ENCODE measurements at places on chromosomes 1 and 21.

GRCh38 chr21:27257908-27258556, 291.1 kb upstream of the ADAMTS5 start:
- DNase-seq = no peak

GRCh38 chr1:56585985-56586384, 6.6 kb upstream of the PLPP3 start:
- DNase-seq = no peak

DNA sequence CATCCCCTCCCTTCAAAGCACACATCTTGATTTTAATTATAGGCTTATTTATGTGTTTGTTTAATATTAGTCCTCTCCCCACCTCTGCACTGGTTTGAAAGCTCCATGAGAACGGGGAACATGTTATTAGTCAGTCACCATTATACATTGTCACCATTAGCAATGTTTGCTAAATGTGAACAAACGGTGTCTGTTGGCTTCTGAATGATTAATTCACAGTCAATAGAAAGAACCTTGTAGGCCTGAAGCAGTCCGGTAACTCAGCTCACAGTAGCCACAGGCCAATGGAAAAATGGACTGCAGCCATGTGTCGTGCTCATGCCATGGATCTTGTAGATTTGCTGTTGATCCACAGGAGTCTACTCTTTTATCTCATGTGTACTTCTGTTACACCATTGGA, 49.7 kb upstream of the NHLH2 start:
- DNase-seq = no peak

DNA sequence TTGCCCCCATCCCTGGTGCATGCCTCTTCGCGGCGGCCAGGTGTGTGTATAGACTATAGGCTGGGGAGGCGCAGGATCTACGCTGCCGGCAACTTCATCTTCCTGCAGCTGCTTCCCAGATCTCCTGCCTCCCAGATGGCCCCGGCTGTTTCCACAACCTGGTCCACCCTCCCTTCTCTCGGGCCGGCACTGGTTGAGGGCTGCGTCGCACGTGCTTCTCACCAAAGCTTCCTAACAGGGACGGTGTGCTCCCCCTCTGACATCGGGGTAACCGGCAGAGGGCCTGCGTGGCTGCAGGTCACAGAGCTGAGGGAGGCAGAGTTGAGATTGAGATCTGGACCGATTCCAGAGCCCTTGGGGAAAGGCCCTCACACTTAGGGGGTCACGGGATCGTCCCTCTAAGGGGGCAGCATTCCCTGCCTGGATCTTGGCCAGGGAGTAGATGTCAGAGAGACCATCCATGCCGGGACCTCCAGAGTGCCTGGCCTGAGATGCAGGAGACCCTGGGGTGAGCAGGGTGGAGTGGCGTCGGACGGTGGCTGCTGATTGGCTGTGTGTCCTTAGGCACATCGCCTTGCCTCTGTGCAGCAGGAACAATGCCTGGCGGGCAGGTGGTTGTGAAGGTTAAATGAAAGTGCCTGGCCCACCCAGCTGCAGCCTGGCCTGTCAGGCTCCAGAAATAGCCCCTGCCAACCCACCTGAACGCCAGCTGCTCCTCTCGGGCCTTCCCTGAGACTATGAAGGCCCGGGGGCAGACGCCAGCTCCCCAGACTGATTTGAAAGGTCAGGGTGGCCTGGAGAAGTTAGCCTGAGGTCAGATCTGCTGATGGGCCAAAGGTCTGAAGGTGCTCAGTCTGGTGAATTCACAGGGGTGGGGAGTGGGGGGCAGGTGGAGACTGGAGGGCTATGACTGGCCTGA, 6.1 kb upstream of the MASP2 start:
- no peak for DNase-seq

GRCh38 chr1:79667848-79668696, 661.5 kb upstream of the ADGRL4 start:
- DNase-seq = no peak

GRCh38 chr1:15094056-15094455, 59.5 kb upstream of the TMEM51 start:
- no peak for DNase-seq

DNA sequence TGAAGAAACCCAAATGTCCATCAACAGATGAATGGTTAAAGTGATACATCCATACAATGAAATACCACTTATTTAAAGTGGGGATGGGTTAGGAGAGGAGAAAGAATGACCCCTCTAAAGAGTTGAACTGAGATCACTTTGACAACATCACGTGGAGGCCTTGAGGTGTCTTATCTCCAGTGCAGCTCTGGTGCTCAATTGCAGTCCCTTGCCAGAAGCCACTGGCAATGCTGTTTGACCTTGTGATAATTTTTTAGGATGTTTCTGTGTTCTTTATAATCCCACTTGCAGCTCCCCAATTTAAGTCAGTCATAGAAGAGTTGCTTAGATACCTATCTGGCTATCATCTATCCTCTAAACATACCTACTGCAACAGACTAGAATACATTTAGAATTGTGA, 167.6 kb downstream of the ZNF648 start:
- DNase-seq = no peak

- DNase-seq = no peak
These were observed 15.3 kb downstream of the CLCC1 start for GRCh38 chr1:108947871-108948525.

DNA sequence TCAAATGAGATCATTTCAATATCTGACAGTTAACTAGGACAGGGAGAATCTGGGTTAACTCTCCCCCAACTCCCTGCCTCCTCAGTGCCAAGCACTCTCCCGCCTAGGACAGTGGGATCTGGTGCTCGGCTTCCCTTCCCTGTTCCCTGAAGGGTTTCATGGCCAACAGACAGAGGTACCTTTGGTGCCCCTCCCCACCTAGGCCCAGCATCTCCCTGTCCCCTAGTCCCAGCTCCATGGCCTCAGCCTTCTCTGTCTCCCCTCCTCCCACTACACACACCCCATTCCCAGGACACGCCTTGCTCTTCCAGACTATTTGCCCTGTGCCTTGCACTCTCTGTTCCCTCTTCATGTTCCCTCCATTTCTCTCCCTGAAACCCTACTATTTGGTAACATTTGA, 77.1 kb downstream of the CD247 start:
- DNase-seq = no peak

DNA sequence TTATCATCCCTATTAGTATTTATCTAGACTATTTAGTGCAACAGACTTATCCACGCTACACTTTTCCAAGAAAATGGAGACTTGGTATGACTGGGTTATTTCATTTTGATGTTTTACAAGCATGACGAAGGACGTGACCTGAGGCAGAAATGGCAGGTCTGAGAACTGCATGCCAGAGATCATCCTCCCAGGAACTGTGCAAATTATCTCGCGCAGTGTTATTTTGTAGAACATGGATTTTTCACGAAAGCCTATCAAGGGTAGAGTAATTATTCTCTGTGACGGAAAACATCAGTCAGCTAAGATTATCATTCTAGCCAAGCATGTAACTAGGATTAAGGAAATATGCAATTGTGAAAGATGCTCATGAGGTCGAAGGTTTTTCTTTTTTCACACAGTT, 361.5 kb upstream of the AJAP1 start:
- no peak for DNase-seq

DNA sequence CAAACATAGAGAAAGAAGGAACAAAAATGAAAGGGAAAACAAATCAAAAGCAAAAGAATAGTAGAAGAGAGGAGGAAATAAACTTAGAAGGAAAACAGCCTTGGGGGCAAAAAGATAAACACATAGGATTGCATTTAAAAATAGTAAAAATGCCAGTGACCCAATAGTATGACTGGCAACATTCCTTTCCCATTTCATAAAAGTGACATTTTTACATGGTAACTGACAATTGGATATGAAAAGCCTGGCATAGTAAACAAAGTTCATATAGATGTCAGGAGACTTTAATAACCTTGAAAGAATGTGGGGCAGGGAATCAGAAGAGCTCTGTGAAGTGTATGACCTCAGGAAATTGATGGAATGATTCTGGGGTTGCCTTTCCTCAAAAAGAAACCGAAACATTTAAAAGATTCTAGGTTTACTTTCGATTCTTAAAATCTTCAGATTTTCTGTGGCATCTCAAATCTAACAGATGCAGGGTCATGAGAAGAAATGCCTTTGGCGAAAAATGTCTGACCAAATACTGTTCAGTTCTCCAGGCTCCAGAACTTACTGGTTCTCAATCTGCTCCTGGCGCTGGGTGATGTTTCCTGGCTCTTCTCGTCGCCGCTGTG, 33.7 kb downstream of the SPTA1 start:
- DNase-seq = no peak

- DNase-seq = no peak
These were observed 7.9 kb upstream of the OR2B11 start for GRCh38 chr1:247465796-247466195.

GRCh38 chr1:9289711-9290485, 2.8 kb upstream of the SPSB1 start:
- no peak for DNase-seq

DNA sequence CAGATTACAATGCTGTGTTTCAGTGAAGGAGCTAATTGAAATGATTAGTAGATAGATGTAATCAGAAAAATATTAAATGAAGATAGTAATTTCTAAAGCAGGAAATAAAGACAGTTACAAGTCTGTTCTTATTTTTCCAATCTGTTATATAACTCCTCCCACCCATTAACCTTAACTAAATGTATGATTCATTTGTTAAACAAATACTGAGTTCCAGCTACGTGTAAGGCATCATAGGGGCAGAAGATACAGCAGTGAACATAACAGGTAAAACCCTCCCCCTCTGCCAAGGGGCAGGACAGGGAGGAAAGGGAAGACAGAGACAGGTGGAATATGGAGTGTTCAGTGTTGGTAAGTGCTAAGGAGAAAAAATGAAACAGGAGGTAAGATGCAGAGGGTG, at the start of gene FAM177B:
Gene FAM177B, plus strand, starts transcription at position 231 of the 400 bp plus-strand sequence. CDS start 9,344 bp downstream, outside the sequence.
- DNase-seq = no peak

GRCh38 chr1:44460107-44460882, 55.2 kb downstream of the RNF220 start:
- no peak for DNase-seq

GRCh38 chr1:31708324-31708723, 4.5 kb upstream of the COL16A1 start:
- no peak for DNase-seq

DNA sequence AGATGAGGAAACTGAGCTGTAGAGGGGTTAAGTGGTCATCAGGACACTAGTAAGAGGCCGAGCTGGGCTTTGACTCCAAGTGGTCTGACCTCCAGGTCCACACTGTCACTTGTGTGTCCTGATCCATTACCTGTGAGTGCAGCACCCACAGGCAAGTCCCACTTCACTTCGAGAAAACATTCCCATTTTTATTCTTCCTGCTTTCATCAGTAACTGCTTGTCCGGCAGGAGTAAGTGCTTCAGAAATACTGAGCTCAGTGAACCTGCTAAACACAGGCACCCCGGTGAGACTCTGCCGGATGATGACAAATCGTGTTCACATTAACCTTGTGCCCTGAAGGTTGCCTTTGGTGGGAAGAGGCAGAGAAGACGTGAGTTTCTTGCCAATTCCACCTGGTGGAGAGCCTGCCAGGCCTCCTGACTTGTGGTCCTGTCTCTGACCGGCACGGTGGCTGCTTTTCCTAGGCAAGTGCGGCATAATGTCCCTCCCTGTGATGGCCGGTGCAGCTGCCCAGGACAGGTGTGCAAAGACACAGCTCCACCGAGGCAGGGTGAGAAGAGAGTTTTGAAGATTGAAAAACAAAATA, 29.4 kb downstream of the ZBTB18 start:
- no peak for DNase-seq

GRCh38 chr1:198253668-198254067, 96.9 kb downstream of the NEK7 start:
- DNase-seq = no peak

- no peak for DNase-seq
These were observed 24.2 kb downstream of the PDE9A start for GRCh38 chr21:42677339-42678321.

DNA sequence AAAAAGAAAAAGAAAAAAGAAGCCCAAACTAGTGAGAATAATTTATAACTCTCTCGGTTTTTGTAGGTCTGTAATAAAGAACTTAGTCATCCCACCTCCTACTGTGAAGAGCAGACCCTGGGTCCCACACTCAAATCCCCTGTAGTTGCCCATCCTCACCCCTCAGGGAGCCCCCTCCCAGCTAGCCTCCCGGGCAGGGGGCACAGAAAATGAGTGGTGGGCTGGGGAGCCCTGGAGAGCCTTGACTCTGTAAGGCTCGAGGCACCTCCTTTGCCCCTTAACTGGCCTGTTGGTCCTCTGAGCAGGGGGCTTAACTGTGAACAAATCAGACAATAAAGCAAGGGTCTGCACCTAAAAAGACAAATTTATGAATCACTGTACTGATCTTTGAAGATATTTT, 57.5 kb upstream of the PRKACB start:
- DNase-seq = no peak

- no peak for DNase-seq
These were observed 30.0 kb downstream of the BCAS2 start for GRCh38 chr1:114551400-114551799.

- no peak for DNase-seq
These were observed 54.2 kb upstream of the SSBP3 start for GRCh38 chr1:54460351-54460750.

DNA sequence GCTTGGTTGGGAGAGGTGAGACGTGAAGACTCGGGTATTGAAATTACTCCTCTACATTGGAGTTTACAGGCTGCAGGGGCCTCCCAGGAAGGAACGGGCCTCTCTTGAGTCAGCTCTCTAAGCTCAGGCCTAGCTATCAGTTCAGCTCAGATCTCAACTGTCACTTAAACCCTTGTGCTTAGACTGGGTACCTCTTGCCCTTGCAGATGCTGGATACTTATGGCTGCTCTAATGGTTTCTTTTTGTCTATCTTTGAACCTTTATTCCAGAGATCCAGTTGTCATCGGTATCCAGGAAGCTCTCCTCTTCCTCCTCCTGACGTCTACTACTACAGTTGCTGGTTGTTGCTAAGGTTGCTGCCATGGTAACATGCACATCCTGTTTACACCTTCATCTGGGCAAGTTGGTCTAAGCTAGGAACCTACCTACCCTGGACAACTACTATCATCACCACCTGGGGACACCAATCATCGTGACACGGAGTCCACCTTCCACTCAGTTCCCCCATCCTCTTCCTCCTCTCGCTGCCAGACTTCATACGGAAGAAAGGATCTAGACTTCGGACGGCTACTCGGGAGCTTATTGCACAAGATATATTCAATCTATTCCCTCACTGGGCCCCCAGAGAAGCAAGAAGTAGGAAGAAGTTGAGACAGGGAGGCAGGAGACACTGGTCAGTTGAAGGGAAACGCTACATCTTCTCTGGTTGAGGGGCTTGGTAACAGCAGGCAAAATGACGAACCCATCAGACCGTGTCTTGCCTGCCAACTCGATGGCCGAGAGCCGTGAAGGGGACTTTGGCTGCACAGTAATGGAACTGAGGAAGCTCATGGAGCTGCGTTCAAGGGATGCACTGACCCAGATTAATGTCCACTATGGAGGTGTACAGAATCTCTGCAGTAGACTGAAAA, 56.1 kb downstream of the ATP2B4 start:
- DNase-seq = peak; percentile 30

- DNase-seq = no peak
These were observed 337.6 kb downstream of the AGBL4 start for GRCh38 chr1:49686107-49686506.

- DNase-seq = no peak
These were observed 33.7 kb upstream of the FBXO28 start for GRCh38 chr1:224080115-224080774.

- DNase-seq = peak; percentile 65
These were observed 39.6 kb upstream of the LBR start for GRCh38 chr1:225467193-225468020.

- no peak for DNase-seq
These were observed 130.4 kb upstream of the ADGRL2 start for GRCh38 chr1:81670286-81670685.

- no peak for DNase-seq
These were observed 15.0 kb downstream of the PADI3 start for GRCh38 chr1:17263936-17264335.
